ENCODE measurements at places on chromosomes 5 and 9.

GRCh38 chr9:89695441-89695891, 90.7 kb downstream of the GADD45G start:
- DNase-seq, result no peak

GRCh38 chr9:127505396-127506116, 54.2 kb downstream of the LRSAM1 start:
- no peak for DNase-seq

DNA sequence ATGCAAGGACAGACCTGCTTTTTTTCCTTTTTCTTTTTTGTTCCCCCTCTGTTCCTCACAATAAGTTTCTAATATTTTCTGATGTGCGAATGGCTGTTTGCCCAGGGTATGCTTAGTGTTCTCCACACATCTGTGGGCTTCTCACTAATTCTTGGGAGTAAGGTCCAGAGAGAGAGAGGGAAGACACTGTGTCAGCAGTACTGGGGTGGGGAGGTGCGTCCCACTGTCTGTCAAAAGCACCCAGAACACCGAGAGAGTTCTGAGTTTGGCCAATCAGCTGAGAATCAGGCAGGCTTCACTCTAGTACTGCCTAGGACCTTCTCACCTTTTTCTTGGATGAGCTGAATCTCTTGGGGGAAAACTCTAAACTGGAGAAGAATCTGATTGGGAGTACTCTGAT, 61.8 kb downstream of the ELL2 start:
- DNase-seq, result no peak

DNA sequence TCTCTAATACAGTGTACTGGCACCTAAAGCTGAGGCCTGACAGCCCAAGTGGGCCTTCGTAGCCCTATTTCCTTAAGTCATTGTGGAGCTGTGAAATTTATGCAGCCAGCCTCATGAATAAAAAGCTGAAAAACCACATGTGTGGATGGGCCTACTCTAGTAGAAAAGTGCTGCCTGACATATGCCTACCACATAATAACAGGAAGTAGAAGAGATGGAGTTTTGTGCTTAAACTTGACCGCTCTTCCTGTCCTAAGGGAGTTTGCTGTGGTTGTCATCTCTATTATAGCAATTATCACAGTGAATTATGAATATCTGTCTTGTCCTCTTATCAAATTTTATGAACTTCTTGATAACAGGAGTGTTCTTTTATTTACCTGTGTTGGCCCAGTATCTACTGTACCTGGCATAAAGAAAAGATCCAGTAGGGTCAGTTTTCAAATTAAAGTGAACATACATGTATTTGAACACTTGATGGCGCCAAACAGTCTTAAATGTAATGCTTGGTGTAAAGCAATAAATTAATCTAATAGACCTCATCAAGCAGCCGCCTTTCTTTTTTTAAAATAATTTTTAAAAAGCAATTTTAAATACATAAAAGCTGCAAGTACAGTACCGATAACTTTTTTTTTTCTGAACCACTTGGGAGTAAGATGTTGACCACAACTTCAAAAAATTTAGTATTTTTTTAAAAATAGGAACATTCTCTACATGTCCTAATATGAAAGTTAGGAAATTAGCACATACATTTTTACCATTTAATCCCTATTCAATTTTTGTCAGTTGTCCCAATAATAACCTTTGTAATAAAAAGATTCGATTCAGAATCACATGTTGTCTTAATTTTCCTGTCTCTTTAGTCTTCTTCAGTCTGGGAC, 51.0 kb downstream of the FKTN start:
- DNase-seq, result no peak

GRCh38 chr9:137505421-137506140, 44.6 kb downstream of the PNPLA7 start:
- DNase-seq, result no peak

DNA sequence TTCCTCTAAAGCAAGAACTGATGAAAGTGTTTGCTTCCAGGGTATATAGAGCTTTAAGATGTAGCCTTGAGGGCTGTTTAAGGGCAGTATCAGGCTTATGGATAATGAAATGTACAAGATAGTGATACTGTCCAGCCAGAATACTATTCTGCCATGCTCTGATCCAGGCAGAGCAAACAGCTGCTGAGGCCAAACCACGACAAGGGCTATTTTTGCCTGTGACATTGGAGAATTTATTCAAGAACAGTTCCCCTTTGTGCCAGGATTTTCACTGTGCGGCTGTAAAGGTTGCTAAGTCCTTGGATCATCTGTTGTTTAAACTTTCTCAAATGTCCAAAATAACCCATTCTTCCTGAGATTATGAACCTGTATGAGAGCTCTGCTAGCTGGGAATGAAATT, 70.4 kb downstream of the OTP start:
- no peak for DNase-seq

- peak; percentile 84 for DNase-seq
Measured at GRCh38 chr5:150763023-150763769, 4.4 kb upstream of the DCTN4 start.

DNA sequence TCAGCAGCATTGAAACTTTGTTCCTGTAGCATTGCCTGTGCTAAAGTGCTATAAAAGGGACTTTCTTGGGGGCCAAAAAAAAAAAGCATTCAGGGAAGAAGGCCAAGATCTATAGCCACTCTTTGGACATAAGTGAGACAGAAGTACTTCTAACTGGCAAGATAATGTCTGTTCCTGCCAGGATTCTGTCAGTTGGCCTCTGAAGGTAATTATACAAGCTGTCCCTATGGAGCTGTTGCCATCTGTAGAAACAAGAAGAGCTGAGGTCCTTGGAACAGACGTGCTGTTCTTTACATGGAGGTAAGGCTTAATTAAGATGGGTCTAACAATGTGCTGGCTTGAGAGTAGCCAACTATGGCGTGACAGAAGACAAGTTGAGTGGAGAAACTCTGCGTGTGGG, 9.7 kb downstream of the KIF20A start:
- no peak for DNase-seq

- DNase-seq, result no peak
Measured at GRCh38 chr9:14961372-14962068, 51.3 kb upstream of the FREM1 start.

DNA sequence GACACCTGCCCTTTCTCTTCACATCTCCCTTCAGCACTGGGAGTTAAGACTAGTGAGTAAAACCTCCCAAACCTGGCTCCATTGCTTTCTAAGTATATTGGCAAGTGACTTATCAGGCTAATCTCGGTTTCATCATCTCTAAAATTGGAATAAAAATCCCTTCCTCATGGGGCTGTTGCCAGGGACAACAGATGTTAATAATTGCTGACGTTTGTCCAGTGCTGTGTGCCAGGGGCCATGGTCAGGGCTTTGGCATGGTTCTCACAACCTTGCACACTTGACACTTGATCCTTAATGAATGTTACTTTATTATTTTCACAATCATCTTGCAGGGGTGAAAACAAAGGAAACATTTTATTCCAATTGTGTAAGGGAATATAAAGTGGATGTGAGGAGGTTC, 1262.0 kb upstream of the WWC1 start:
- no peak for DNase-seq

- no peak for DNase-seq
Measured at GRCh38 chr9:89555451-89556375, 49.1 kb upstream of the GADD45G start.

DNA sequence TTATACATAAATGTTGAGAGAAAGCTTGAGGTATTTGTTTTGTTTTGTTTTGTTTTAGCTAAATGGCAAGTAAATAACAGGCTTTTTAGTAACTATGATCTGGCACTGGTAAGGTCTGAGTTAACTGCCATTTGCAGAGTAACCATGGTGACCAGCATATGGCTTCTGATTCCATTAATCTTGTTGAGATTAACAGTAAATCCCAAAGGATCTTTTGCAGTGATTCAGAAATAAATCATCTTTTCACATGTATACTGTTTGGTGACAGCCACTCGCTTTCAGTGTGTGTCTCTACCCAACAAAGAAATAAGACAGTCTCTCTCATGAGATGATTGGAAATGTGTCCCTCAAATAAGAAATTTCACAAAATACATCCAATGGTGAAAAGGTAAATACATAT, 235.6 kb downstream of the RAB3C start:
- DNase-seq, result no peak

DNA sequence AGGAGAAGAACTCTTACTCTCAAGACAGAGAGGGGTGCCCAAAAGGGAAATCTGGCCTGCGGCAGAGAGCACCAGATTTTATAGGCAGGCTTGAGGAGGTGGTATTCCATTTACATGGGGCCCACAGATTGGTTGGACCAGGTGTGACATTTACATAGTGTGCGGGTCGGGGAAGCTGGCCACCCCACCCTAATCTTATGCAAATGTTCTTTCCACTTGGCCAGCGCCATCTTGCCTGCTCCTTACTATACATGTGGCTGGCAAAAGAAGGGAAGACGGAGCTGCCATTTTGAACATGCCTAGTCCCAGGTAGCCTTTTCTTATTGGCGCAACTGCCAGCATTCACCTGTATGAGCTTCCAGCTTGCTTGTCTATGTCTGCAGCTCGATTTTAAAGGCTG, 34.8 kb downstream of the PLEKHG4B start:
- DNase-seq, result no peak

DNA sequence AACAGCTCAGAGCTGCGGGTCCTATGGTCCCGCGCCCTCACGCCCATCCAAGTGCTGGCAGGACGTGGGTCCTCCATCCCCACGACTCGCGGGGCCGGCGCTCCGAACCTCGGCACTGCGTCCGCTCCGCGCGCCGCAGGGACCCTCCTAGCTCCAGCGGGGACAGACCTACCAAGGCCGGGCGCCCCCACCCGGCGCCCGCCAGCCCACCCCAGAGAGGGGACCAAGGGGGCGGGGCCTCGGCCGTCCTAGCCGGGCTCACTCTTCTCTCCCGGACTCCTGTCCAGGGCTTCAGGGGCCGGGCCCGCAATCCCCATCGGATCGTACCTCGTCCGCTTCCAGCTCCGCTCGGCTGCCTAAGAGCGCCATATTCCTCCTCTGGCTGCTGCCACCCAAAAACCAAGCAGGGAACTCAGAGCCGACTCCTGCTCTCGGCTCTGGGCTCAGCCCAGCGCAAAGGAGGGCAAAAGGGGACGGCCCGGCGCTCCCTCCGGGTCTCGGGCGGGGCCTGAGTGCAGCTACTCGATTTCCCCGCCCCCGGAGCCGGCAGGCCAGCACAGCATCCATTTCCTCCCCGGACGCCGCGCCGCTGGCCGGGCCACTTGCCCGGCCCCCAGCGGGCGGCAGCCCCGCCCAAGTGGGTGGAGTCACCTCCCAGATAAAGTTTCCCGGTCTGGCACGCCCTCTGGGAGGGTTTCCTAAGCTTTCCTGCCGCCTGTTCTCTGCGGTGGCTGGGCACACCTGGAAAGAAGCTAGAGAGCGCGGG, at the start of gene TTC39B:
Gene TTC39B, minus strand, starts transcription at position 460 of the 766 bp plus-strand sequence. Its CDS starts 91 bp downstream, at position 369.
- DNase-seq, result peak; percentile 61

DNA sequence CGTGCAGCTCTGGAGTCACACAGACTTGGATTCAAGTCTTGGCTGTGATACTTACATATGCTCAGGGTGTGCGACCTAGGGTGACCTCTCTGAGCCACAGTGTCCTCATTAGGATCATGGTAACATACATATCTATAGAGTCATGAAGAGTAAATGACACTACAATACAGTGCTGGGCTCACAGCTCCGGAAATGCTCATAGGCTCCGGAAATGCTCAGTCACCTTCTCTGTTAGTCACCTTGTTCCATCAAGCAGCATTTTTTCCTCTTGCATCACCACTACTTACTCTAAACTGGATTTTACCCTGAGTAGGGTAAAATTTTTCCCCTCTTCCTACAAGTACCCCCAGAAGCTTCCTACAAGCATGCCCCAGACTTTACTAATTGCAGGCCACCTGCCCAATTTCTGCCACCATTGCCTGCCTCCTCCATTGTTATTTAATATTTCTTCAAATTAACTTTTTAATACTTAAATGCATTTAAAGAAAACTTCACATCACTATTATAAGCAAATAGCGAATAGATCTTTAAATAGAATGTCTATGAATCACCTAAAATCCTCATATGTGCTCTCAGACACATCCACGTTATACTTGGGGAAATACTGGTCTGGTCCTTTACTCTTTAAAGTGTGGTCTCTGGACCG, 147.6 kb upstream of the SPRY4 start:
- DNase-seq, result peak; percentile 71

DNA sequence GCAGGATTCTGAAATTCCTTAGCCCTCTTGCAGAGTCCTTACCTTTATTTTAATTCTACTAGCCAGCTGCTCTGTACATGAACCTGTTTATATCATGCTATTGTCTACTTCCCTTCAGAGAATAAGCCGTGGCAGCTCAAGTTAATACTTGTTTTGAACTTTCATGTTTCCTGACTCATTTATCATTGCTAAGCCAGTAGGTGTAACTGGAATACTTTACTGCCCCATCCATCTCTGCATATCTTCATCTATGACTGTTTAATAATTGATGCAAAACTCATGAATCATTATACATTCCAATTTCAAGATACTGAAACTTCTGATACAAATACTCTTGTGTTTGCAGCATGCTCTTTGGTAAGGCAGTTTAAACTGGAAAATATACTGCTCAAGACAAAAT, 174.7 kb downstream of the PPP2R2B start:
- DNase-seq, result peak; percentile 84

DNA sequence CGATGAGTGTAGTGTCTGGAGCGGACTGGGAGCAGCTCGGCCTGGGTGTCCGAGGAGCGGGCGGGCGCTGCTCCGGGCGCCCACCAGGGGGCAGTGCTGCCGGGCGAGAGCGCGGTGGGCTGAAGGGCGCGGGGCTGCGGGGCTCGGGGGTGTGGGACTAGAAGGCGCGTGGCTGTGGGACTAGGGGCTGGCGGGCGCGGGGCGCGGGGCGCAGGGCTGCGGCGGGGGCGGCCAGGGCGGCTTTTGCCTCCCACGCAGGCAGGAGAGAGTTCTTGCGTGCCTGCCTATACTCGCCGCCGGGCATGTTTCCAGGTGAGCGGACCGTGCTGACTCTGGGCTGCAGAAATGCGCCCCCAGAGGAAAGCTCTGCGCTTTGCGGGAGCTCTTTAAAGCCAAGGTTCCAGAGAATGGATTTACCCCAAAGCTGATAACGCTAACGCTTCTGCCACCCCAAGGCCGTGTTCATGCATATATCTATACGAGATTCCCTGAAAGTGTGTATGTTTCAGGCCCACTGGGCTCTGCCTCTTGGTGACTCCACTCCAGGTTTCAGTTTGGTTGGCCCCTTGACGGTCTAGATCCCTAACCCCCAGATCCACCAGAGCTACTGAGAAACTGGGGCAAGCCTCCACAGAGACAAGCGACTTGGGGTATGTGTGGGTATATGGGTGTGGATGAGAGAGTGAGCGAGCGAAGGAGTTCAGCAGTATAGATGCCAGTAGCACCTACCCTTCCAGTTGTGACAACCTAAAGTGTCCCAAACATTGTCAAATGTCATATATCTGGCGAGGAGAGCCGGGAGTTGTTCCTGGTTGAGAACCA, 56.2 kb downstream of the ACER2 start:
- no peak for DNase-seq

- no peak for DNase-seq
Measured at GRCh38 chr5:106862450-106863193, 808.1 kb downstream of the EFNA5 start.
